ENCODE measurements at places on chromosomes 7 and 10.

- DNase-seq: no peak
Measured at GRCh38 chr10:119503821-119504220, 38.7 kb downstream of the RGS10 start.

GRCh38 chr10:23693501-23693901, 254.6 kb downstream of the OTUD1 start:
- no peak for DNase-seq

GRCh38 chr10:103884681-103885139, 29.3 kb upstream of the SH3PXD2A start:
- DNase-seq: no peak

- no peak for DNase-seq
Measured at GRCh38 chr7:40095230-40095629, 39.2 kb downstream of the MPLKIP start.

GRCh38 chr7:116517626-116518025, 7.2 kb upstream of the CAV1 start:
- no peak for DNase-seq

DNA sequence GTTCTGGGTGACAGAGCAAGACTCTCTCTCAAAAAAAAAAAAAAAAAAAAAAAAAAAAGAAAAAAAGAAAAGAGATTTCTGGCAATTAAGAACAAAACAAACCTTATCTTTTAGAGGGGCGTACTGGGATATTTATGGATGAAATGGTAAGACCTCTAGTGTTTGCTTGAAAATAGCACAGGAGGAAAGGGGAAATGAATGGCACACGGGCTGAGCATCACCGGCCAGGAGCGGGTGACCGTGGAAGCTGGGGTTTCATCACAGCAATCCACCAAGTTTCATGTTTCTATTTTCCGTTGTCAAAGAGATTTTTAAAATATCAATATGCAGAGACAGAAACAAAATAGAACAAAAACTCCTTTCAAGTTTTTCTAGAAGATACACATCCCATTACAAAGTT, 105.6 kb downstream of the SVIL start:
- no peak for DNase-seq

DNA sequence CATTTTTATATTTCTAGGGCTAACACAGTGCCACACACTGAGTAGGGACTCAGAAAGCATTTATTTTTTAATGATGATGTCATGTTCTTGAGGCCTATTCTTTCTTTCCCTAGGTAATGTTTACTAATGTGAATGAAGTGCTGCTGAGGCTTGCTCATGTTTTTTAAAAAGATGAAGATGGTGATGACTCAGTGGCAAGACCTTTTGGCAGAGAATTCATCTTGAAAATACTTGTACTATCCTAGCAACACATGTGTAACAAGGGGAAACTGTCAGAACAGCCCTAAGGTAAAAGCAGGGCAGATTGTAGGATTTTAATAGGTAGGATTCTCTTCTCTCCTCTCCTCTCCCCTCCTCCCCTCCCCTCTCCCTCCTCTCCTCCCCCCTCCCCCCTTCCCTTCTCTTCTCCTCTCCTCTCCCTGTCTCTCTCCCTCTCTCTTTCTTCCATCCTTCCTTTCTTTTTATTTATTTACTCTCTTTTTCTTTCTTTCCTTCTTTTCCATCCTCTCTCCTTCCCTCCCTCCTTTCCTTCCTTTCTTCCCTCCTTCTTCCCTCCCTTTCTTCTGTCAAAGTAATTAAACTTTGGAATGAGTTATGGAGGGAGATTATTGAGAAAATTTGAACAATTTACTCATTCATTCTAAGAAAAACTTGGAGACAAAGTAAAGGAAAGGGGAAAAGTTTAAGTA, 75.3 kb downstream of the ZNF92 start:
- no peak for DNase-seq

DNA sequence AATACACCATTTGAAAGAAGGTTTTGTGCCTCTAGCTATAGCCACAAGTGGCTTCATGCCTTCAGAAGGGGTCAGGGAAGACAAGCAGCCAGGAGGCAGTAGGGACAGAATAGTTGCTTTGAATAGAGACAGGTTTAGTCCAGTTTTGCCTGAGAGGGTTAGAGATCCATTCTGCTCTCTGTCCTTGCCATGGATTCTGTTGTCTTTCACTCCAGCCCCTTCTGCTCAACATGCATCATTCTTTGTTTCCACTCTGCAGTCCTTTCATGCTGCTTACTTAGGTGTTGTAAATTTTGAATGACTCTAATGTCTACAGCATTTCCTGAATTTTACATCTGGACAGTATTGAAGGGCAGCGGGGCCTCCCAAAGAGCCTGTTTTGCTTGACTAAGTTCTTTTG, 60.3 kb downstream of the CNTNAP2 start:
- DNase-seq: no peak

DNA sequence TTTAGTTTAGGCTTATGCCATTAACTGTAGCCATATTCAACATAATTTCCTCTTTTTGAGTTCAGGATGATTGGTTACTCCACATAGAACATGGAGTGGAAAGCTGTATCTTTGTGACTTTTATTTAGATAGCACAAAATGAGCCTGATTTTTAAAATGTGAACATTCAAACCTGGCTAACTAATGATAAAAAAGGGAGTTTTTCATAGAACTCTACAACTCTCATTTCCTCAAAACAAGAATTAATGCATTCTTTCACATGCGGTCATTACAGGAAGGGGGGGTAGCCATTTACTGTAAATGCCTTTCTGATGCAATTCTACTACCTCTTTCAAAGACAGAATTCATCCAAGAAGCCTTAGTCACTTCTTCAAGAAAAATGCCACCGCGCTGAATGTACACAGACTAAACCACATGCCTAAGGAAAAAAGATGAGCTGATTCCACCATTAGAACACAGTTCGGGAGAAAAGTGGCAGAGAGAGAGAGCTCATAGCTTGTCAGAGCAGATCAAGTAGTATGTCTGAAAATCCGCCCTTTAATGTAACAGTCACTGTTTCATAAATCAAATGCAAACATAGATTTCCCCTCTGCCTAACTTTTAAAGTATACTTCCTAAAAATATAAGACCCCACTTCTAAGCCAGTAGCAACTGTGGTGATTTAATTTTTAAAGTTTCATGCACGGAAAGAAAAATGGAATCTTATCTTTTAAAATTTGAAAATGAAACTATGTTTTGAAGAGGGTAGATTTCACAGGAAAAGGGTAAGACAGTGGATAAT, 226.4 kb upstream of the KLF14 start:
- peak; percentile 40 for DNase-seq

GRCh38 chr10:126754966-126755365, 84.5 kb upstream of the C10orf90 start:
- DNase-seq: no peak

DNA sequence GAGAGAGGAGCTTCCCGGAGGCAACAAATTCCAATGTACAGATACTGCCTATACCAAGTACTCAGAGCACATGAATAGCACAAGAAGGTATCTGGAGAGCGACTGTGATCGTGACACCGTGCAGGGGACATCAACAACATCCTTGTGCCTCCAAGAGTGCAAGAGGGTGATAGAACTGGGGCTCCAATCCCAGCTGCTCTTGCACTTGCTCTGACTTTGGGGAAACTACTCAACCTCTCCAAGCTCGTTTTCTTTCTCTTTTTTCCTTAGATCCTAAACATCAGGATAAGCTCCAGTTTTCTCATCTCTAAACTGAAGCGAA, 12.1 kb downstream of the RFC2 start:
- DNase-seq: no peak

GRCh38 chr7:70416347-70416985, 715.5 kb upstream of the GALNT17 start:
- no peak for DNase-seq

DNA sequence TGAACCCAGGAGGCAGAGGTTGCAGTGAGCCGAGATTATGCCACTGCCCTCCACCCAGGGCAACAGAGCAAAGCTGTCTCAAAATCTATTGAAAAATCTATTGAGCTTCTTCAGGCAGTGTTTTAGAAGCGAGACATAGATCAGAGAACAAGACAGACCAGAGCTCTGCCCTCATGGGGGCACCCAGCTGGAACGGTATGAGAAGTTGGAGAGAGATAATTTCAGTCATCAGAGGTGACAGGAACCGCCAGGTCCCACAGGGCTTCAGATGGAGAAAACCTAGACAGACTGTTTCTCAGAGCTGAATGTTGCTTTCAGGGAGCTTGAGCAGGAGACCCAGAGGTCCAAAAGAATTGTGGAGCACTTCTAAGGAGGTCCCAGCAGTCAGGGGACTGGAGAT, 14.2 kb upstream of the GTF2IRD1 start:
- no peak for DNase-seq

- DNase-seq: no peak
Measured at GRCh38 chr10:71467161-71467560, 70.4 kb downstream of the CDH23 start.

- no peak for DNase-seq
Measured at GRCh38 chr7:151549644-151550043, 29.9 kb upstream of the RHEB start.

DNA sequence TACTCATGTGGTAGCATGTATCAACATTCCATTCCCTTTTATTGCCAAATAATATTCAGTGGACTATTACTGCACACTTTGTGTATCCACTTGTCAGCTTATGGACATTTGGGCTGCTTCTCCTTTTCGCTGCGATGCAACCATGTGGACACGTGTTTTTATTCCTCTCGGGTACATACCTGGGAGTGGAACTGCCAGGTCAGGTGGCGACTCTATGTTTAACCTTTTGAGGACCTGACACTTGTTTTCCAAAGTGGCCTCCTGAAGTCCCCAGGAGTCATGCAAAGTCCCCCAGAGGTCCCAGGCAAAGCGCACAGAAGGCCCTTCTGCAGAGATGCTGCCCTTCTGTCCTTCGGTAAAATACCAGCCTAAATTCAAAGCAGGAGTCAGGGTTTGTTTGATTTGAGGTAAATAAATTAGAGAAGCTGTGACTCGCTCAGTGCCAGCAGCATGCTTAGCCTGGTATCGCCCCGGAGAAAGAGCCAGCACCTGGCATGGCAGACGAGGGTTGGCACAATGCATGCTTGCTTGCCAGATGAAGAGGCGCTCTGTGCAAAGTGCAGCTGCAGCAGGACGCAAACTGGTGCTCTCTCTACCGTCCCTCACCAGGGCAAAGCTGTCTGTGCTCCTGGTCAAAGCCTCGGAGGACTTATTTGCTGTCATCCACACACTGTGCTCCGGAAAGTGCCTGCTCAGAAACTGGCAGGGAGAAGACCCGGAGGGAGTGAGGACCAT, 37.8 kb downstream of the HIPK2 start:
- DNase-seq: no peak

DNA sequence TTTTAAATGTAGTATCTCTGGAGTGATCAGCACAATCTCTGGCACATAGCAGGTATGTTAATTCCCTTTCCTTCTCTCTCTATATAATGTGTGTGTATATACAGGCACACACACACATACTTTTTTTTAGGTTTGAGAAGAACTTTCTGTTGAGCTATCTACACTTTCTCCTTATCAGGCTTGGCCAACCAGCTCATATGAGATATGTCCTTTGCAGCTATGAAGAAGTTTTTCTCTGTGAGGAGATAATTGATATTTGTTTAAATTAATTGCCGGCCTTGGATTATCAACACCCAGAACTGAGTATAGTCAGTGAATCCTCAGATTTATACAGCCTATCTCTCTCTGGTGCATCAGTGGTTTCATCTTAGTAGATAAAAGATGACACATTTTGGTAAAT, 2.3 kb upstream of the MCU start:
- DNase-seq: no peak

DNA sequence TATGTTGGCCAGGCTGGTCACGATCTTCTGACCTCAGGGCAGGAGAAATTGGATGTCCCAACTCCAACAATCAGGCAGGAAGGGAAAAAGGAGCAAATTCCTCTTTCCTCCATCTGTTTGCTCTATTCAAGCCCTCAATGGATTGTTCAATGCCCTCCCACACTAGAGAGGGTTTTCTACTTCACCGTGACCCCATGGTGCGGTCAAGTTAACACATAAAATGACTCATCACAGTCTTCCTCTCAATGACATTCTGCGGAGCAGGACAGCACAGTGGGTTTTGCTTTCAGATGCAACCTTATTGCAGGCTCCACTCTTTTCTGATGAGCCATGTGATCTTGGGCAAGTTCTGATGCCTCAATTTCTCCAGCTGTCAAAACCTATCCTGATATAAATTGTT, 364.9 kb downstream of the ANKRD30A start:
- no peak for DNase-seq

DNA sequence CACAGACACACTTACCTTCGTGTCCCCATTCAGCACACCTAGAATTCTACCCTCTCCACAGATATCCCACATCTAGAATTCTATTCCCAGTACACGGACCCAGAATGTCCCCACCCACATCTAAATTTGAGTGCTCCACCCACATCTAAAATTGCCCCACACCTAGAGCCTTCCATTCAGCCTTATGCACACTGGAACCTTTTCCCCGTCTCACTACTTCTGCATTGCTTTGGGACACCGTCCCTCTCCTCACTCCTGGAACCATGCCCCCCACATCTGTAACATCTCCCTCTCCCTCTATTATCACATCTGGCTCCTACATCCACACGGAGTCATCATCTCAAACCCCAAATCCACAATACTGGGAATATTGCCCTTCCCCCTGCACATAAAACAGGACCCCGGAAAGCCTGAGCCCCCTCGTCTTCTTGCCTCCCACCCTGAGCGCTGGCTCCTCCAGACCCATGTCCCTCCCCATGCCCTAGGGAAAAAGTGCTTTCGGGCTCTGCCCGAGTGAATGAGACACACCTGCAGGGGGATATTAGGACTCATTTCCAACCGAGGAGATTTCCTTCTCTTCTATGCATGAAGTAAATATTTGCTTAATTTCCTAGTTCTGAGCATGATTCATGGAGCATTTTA, 125.8 kb upstream of the UNC5B start:
- DNase-seq: no peak

GRCh38 chr7:111750228-111750627, 187.9 kb upstream of the IMMP2L start:
- no peak for DNase-seq

DNA sequence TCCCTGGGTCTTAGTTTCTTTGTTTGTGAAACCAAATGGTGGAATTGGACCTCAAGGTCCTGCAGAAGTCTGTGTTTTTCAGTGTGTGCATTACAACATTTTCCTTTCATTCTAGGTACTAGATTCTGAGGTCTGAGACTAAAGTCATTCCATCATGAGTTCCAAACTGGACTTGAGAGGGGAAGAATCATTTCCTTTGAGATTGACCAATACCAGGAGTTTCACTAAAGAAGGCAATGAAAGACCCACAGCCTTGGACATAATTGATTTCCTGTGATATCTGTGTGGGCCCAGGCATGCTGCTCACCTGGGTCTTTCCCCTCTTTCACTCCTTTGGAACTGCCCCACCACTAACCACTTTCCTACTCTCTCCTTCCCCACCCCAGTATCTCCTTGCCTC, 18.2 kb downstream of the TAS2R41 start:
- DNase-seq: no peak

DNA sequence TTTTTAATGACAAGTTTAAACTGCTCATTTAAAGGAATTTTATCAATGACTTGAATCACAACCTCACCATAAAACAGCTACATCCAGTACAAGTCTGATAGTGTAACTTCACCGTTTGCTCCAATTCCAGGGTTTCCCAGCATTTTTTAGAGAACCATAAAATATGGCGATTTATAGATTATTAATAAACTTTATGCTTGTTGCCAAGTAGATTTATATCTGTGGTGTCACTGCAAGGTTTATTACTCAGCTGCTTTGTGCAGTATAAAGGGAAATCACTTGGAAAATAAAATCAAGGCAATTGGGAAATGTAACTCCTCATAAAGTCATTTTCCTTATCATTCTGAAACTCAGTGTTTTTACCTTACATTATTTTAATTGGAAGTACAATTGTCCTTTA, 64.0 kb upstream of the ADAM12 start:
- no peak for DNase-seq

Measured in brain pericyte (primary cell).